ENCODE measurements at places on chromosomes 4 and X.
A peak's percentile ranks its signal among the peaks of the same experiment; 100 is the strongest.

DNA sequence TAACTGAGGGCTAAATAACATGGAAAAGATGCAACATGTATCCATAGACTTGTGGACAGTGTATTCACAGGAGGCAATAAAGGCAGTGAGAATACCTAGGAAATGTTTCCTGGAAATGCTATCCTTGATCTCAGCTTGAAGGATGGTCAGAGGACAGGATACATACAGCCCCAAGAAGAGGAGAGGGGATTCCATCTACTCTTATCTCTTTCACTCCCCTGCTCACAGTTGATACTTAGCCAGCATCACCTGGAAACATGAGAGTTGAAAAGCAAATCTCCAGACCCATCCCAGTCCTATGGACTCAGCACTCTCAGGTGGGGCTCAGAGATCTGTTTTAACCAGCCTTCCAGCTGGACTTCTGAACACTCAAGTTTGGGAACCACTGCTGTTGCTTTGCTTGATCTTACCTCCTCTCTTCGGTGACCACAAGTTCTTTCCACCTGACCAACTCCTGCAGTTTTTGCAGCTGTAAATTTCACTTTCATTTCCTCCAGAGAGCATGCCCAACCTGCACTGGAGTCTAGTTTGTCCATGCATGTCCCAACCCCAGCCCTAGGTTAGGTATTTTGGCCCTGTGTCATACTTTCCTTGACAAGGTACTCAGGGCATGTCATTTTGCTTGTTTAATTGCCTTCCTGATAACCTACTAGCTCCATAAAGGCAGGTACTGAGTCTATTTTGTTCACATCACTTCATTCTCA is 10.4 kb downstream of the RELL1 start:
- DNase-seq, result no peak

GRCh38 chrX:149060921-149061320 is 444.2 kb downstream of the IDS start:
- no peak for DNase-seq

GRCh38 chr4:16752150-16752549 is 146.3 kb downstream of the LDB2 start:
- no peak for DNase-seq

DNA sequence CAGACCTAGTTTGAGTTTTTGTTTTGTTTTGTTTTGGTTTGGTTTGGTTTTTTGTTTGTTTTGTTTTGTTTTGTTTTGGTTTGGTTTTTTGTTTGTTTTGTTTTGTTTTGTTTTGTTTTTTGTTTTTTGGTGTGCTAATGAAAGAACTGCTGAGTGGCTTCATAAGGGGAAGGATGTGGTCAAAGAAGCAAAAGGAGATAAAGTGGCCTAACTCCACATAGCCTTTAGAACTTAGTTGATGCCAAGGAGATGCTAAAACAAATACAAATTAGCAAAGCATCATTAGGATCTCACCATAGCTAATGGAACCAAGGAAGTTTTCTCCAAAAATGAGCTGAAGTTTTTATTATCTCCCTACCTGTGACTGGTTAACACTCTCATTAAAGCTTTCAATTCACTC is 44.6 kb upstream of the TMEM164 start:
- DNase-seq, result no peak

GRCh38 chr4:90183254-90183653 is 56.1 kb downstream of the CCSER1 start:
- DNase-seq, result no peak

DNA sequence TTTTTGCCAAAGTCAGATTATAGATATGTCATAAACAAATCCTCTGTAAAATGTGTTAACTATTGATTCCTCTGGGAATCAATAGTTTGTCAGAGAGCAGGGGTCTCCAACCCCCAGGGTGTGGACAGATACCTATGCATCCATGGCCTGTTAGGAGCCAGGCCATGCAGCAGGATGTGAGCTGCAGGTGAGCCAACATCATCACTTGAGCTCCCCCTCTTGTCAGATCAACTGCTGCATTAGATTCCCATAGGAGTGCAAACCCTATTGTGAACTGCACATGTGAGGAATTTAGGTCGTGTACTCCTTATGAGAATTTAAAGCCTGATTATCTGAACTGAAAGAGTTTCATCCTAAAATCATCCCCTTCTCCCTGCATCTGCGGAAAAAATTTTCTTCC is 1365.4 kb downstream of the ARAP2 start:
- DNase-seq, result no peak

GRCh38 chrX:31251336-31251735 is 179.5 kb upstream of the FTHL17 start:
- no peak for DNase-seq

DNA sequence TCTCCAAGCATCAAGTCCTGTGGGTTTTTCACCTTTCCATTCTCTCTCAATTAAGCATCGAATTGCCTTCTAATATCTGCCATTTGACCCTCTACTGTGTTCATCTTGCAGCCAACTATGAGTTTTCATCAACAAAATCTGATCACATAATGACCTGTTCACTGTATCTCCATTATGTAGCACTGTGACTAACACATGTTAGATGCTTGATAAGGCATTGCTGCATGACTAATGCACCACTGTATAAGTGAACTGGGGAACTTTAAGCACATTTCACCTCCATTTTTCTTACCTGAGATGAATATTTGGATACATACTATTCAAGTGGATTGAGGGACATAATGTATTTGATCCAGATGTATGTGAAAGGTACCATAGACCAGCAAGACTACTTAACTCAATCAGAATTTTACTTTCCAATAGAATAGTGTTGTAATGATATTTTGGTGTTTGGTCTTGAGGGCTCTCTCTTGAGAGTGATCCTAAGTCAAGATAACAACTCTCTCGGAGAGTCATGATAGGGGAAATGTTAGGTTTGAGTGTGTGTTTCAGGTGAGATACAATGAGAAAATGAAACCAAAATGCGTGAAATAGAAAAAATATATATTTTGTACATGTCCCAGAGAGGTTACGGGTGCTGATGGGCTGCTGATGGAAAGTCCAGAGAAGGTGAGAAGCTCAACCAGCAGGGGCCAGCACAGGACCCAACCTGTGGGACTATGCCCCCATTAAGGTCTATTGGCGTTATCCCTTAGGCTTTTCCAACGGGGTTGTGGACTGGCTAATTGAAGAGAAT is 60.2 kb upstream of the HS3ST1 start:
- no peak for DNase-seq

- no peak for DNase-seq
Observed at GRCh38 chr4:109589605-109590004, 29.6 kb downstream of the MCUB start.

DNA sequence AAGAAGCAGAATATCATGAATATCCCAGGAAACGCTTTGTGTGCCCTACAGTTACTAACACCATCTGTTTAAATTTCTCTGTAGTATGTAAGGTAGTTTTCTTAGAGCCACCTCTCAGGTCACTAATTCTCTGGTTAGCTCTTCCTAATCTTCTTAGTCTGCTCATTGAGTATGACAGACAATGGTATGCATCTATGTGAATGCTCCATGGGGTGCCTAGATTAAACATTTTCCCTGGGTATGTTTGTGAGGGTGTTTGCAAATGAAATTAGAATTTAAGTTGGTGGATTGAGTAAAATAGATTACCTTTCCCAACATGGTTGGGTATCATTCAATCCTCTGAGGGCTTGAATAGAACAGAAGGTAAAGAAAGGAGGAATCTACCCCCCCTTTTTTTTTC is 233.0 kb downstream of the PCDH18 start:
- no peak for DNase-seq

DNA sequence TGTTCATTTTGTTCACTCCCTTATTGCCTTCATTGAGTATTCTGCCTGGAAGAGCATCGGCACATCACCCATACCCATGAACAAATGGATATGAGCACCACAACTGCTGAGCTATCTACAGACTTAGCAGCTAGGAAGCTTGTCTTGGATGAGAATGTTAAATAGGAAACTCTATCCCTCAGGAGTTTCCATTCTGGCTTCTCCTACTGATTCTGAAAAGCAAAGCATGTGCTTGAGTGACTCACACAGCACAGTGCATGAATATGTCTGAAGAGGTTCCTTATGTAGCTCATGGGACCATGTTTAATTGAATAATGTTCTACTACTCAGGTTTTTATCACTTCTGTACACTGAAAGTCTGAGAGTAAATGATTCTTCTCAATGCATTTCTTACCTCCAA is 57.3 kb upstream of the MXRA5 start:
- no peak for DNase-seq

DNA sequence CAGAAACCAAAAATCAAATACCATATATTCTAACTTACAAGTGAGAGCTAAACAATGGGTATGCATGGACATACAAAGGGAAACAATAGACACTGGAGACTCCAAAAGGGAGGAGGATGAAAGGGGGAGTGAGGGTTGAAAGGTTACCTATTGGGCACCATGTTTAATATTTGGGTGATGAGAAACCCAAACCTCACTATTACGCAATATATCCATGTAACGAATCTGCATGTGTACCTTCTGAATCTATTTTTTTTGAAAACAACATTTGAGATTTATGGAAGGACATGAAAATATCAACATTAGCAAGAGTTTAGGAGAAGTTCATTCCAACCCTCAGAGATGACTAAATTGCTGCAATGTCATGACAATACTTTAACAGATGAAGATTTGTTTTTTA is 586.1 kb downstream of the GBA3 start:
- no peak for DNase-seq

GRCh38 chr4:111400741-111401140 is 744.5 kb upstream of the FAM241A start:
- DNase-seq, result peak; percentile 14

- peak; percentile 6 for DNase-seq
Observed at GRCh38 chr4:147157860-147158701, 212.4 kb upstream of the TTC29 start.

DNA sequence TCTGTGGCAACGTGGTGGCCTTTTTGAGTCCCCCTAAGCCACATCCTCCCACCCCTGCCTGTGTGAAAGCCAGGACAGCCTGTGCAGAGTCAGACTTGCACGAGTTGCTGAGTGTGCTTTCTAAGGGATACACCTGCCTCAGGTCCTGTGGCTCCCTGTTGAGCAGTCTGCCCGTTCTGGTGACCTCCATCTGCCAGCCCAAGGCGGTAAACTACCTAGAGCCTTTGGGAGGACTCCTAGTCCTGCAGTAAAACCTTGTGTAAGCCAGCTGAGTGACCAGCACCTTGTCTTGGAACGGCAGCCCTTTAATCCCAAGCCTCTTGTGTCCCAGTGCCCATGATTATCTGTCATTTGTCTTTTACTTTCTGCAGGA is 69.3 kb downstream of the NBDY start:
- no peak for DNase-seq

GRCh38 chrX:133249266-133250058 is 31.3 kb upstream of the TFDP3 start:
- no peak for DNase-seq

DNA sequence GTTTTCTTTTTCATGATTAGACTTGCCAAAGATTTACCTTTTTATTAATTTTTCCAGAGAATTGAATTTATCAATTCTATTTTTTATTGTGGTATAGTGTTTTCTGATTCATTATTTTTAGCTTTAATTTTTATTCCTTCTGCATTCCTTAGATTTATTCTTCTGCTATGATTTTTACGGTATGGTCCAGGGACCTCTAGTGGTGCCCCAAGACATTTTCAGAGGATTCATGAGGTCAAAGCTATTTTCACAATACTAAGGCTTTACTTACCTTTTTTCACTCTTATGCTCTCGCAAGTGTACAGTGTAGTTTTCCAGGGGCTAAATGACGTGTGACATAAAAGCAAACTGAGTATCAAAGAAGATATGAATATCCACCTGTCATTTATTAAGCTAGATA is 8.0 kb downstream of the RADX start:
- DNase-seq, result no peak

- DNase-seq, result no peak
Observed at GRCh38 chr4:3716631-3717235, 49.5 kb upstream of the ADRA2C start.

DNA sequence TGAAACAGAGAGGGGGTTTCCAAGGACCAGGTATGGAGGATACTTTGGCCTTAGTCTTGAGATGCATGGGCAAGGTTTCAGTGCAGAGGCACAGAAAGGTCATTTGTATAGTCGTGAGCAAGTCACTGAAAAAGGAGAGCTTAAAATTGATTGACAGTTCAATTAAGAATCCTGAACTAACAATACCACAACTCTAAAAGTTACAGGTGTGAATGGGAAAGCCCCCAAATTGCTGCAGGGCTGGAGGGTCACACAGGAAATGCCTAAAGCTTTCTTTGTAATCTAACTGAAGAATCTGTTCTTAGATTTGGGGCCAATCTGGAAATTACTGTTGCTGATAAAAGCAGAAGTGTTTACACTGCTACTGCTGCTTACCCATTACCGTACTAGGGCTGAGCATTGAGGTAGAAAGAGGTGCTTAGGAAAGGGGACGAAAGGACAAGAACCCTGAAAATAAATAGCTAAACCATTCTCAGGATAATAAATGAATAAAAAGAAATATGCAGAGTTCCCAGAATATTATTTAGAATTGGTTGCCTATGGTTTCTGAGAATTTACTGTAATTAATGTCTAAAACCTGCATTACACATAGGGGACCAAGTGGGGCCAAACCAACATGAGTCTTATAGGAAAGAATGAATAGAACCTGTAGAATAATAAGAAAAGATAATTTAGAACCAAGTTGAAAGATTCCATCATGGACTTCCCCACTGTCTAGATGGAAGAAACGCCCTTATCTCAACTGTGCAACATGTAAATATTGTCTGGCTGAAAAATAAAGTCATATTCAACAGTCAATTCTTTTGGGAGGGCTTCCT is 91.9 kb upstream of the PPP1R2C start:
- DNase-seq, result no peak

DNA sequence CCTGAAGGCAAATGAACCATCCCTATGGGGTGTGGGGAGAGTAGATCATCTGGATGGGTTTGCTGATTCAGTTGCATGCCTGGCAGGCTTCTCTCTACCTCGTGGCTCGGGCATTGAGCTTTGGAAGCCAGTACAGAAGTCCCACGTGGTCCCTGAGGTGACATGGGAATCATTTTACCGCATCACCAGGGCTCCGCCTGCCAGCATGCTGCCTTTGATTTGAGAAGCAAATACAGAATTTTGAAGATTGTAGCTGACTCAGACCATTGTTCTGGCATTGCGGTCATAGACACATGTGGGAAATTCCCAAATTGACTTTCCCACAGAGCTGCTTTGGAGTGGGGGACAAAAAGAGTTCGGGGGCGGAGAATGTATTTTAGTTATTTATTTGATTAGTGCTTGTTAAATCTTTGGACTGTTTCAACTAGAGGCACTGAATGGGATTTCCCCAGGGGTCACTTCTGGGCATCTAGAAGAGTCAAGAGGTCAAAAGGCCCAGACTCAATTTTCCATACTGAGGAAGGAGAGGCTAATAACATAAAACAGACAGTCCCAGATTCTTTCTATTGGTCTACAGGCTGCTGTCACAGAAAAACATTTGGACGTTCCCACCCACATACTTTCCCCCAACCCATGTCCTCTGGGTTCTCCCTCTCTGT is 79.3 kb downstream of the NHSL2 start:
- no peak for DNase-seq

GRCh38 chrX:24375600-24376131 is 15.2 kb downstream of the SUPT20HL1 start:
- DNase-seq, result no peak

DNA sequence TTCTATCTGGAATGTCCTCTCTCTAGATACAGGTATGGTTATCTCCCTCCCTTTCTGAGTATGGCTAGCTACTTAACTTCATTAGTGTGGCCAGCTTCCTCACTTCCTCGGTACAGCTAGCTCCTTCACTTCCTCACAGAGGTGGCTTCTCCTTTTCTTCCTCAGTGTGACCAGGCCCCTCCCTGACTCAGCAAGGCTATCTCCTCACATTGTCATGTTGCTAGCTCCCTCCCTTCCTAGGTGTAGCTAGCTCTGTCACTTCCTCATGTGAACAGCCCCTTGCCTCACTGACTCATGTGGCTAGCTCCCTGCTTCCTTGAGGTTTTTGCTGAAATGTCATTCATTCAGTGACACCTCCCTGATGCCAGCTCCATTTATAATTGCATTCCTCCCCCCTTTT is 67.3 kb upstream of the DDIT4L start:
- no peak for DNase-seq

Data from hypothalamus (tissue), 51 donors.